ENCODE measurements at places on chromosomes 4 and X. TPM values are rescaled to one million over a fixed set of nuclear protein-coding genes. Genes with fewer than 3 reads are reported as not detected.

Gene CT45A5
- 1.2 TPM for total RNA-seq

DNA sequence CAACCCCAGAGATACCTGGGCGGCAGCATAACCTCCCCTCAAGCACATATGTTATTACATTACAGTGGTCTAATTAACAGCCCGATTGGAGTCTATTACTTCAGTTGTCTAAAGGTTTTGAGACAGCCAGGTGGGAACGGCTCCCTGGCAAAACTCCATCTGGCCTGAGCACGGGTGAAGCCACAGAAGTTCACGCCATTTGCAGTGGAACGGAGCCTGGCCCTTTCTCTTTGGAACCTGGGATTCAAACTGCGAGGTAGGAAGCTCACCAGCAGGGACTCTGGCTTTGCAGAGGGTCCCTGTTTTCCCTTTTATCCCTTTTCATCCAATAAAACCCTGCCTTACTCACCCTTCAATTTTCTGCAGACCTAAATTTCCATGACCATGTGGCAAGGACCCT lies 45.9 kb upstream of the NEIL3 start:
- DNase-seq: no peak

GRCh38 chr4:41461780-41462307 lies 76.1 kb upstream of the LIMCH1 start:
- DNase-seq: no peak

Gene ANXA5
- total RNA-seq: 382 TPM

DNA sequence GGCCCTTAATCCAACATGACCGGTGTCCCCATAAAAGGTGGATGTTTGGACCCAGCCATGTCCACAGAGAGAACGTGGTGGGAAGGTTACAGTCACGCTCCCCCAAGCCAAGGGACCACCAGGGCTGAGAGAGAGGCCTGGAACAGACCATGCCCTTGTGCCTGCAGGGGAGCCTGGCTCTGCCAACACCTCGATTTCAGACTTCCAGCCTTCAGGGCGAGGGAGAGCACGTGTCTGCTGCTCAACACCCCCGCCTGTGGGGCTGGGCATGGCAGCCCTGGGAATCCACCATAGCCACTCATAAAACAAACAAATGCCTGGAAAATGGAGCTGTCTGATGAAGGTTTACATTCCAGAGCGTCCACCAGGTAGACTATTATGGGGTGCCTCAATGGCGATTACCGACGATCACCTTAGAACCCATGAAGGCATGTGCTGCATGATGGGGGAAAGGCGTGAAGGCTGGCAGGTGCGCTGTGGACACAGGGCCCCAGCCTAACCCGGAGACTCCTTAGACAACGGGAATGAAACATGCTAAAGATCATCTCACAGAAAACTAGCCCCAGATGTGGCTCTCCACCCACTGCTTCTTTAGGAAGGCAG lies 42.3 kb upstream of the HMX1 start:
- DNase-seq: no peak

- peak; percentile 89 for DNase-seq
Measured at GRCh38 chr4:7734651-7735260, 204.9 kb downstream of the AFAP1 start.

Gene UGT2B11
- not detected for total RNA-seq

GRCh38 chr4:1201851-1202525 lies 29.6 kb upstream of the SPON2 start:
- peak; percentile 75 for DNase-seq

Gene RRH
- not detected for total RNA-seq

GRCh38 chr4:19381068-19381467 lies 870.6 kb upstream of the SLIT2 start:
- DNase-seq: no peak

- DNase-seq: no peak
Measured at GRCh38 chr4:117796677-117797076, 237.6 kb upstream of the NDST3 start.

Gene MAGEB10
- total RNA-seq: not detected

GRCh38 chrX:31969714-31970113 lies 897.9 kb upstream of the FTHL17 start:
- no peak for DNase-seq

- DNase-seq: no peak
Measured at GRCh38 chr4:85607624-85608023, 132.7 kb downstream of the ARHGAP24 start.

- no peak for DNase-seq
Measured at GRCh38 chr4:82965763-82966162, 44.9 kb downstream of the LIN54 start.

DNA sequence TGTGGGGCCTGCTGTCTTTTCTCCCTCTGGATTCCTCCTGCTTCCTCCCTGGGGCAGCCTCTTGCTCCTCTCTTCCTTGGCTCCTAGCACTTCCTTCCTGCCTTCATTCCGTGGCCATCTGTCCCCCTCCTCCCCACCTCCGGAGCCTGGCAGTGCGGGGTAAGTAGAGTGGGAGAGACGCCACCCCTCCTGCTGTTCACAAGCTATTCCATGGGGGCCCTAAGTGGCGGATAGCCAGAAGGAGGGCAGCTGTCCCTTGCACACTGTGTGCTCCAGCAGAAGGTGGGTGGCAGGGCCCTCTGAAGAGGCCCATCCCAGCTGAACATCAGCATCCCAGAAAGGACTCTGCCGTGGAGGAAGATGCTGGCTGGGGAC lies 27.4 kb downstream of the CCNQ start:
- DNase-seq: no peak

GRCh38 chr4:163590619-163591264 lies 96.3 kb downstream of the TMA16 start:
- DNase-seq: no peak

DNA sequence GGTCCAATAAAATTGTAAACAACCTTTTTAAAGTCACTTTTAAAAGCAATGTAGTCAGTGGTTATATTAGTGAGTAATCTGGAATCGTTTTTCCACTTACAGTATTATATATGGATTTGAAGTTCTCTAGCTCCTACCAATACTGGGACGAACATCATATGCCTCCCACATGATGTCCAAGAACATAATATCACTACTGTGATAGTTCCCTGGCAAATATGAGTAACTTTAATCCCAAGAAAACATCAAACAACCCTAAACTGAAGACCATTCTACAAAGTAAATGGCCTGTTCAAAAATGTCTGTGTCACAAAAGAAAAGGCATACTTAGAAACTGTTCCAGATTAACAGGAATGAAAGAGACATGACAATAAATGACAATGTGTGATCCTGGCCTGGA lies 53.6 kb upstream of the FGFBP2 start:
- no peak for DNase-seq

DNA sequence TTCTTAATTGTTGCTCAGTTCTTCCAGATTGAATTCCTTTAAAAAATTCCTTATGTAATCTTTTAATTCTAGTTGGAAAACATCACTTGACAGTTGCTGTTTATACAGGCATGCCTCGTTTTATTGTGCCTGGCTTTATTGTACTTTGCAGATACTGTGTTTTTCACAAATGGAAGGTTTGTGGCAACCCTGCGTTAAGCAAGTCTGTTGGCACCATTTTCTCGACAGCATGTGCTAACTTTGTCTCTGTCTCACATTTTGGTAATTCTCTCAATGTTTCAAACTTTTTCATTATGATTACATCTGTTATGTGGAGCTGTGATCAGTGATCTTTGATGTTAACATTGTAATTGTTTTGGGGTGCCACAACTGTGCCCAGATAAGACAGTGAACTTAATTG lies 33.4 kb downstream of the ZCCHC12 start:
- DNase-seq: no peak

DNA sequence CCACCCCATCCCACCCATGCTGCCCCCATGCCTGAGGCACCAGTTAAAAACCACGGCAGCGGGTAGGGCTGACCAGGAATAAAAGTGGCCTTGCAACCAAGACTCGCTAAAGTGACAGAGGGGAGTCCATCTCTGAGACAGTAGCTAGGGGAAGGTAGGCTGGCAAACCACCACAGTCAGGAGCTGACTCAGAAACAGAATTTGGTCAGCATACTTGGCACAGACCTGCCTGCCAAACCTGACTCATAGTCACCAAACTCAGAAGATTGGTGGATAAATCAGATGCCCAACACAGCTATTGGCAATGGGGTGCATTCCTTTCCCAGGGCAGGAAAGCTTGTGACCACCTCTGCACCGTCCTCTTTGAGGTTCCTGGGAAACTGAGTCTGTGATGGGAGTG lies 193.8 kb downstream of the BCOR start:
- DNase-seq: no peak

GRCh38 chrX:67555578-67556203 lies 11.9 kb downstream of the AR start:
- DNase-seq: no peak

DNA sequence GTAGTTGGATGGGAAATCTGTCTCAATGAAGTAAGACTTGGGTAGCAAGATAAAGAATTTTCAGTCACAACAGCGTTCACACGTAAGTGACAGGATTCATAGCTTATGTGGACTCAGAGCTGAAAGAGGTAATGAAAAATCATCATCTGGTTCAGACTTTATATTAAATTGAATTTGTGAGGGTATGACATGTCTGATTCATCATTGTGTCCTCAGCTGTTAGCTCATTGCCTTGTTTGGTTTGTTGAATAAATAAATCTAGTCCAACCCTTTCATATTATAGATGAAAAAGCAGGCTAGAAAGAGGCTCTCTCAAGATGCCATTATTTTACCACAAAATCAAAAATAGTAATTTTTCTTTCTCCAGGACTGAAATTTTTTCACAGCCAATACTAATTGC lies 2.7 kb upstream of the CYSLTR1 start:
- no peak for DNase-seq

- no peak for DNase-seq
Measured at GRCh38 chr4:176313596-176314336, 6.0 kb upstream of the SPCS3 start.

Gene FRG2
- total RNA-seq: not detected

- DNase-seq: no peak
Measured at GRCh38 chr4:8079031-8079885, 79.4 kb downstream of the ABLIM2 start.

GRCh38 chrX:119573222-119573621 lies 1.1 kb upstream of the UBE2A start:
- DNase-seq: no peak

DNA sequence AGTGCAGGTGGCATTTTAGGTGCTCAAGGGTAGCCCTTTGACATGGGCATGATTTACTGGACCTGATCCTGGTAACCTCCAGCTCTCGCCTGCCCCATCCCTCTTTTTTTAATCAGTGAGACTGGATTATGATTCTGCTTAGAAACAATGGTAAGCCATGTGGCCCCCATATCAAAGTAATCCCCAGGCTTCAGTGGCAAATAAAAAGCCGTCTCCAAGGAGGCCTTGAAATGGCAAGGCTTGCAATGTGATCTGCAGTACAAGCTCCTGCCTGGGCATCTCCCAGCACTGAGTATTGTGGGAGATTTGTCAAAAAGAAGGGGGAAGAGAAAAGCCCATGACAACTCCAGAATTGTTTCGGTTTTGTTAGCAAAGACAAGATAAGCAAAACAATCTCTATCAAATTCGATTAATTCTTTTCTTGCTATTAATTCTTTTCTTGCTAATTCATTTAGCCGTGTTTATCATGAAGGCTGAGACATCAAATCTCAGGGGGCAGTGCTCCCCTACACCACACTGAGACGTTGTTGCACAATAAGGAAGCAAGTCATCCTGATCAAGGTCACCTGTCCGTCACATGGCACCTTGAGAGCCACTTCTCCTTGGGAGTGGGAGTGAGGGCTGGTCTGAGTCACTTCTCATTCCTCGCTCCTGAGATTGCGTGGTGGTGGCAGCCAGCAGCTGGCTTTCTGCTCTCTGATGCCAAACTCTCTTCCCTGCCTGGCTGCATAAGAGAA lies 312.7 kb upstream of the GATB start:
- DNase-seq: peak; percentile 83

GRCh38 chrX:132486599-132487178 lies 2.1 kb downstream of the MBNL3 start:
- DNase-seq: no peak

Gene PCDH11X
- total RNA-seq: not detected

GRCh38 chr4:2934077-2934812 lies 29.0 kb downstream of the NOP14 start:
- peak; percentile 86 for DNase-seq

Gene RAB40A
- total RNA-seq: 1.1 TPM

Gene SHROOM4
- total RNA-seq: 43.5 TPM

Gene CLNK
- total RNA-seq: 0.35 TPM

Gene TLR8
- total RNA-seq: 17.8 TPM

DNA sequence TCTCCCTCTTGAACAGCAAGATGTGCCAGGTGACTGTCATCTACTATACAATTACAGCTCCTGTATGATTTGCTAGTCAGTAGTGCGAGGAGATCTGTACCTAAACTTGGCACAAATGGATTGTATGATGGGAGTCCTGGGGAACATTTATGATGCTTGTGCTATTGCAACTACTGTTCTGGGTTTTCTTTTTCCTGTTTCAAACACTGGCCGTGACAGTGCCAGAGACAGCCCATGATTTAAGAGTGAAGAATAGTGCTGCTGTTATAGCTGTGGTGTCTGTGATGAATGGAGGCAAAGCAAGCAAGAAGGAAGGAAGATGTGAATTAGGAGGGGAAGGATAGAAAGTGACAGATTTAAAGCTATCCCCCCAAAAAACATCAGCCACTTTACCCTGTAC lies 1868.9 kb downstream of the PCDH7 start:
- no peak for DNase-seq

Gene KDR
- 48.6 TPM for total RNA-seq
